ENCODE measurements at places on chromosomes 2 and 18.

- no peak for DNase-seq
Observed at GRCh38 chr2:177923323-177923722, 149.3 kb downstream of the PDE11A start.

DNA sequence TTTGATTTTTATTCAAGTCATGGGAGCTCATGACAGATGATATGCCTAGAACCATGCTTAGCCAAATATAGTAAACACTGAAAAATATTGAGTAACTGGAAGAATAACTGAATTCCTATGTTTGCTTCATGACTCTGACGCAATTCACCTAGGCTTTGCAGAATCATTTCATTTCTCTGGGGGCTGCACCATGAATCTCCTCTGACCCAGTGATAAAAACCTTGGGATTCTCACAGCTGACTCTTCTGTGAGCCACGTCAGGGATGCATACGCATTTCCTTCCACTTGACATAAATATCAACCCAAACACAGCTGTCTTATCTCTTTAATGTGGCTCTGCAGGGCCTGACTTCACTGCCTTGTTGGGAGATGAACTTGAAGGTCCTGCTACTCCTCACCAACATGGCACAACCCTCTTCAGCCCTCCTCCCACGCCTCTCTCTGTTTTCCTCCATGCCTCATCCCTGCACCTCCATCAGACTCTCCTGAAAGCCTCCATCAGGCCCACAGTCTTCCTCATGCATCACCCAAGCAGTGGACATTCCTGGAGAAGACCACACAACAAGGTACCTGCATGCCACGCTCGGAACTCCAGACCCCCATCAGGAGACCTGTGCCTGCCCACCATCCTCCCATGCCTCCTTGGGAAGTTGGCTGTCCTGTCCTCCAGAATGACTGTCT lies 29.8 kb downstream of the COL6A3 start:
- no peak for DNase-seq

GRCh38 chr2:63257473-63257872 lies 206.8 kb downstream of the OTX1 start:
- no peak for DNase-seq

DNA sequence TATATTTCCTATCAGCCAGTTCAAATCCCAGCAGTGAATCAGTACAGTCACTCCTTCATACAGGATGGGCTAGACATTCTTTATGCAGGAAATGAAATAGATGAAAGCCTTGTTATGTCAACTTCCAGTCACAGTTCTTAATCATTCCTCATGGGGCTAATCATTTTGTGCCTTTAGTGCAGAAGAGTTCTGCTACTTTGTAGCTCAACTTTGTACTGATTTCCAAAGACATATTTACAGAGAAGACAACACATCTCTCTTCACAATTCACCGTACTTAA lies 593.9 kb upstream of the NETO1 start:
- no peak for DNase-seq

DNA sequence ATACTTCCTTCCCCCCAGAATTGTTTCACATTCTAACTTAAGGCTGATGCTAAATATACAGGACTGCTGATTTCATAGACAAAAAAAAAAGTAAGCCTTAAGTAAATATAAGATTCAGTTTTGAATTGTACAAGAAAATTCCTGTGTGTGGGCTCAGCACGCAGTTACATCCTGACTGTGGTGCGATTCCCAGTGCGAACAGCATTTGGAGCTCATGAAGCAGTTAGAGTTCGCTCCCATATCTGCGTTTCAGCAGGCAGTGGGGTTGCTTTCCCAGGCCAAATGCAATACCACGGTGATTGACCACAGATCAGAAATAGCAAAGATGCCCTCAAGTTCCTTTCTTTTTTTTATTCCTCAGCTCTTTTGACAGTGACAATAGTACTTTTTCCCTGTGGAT lies 75.6 kb downstream of the SATB2 start:
- no peak for DNase-seq
